ENCODE measurements at places on chromosomes 1 and 21.

DNA sequence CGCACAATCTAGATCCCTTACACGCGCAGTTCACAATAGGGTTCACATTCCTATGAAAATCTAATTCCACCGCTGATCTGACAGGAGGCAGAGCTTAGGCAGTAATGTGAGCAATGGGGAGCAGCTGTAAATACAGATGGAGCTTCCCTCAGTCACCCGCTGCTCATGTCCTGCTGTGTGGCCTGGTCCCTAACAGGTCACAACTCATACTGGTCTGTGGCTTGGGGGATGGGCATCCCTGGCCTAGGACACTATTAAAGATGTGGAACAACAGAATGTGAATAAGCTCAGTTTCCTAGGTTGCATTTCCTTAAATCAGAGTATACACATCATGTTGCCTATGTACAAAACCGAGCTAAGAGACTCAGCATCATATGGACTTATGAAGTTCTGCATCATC, 16.2 kb downstream of the IFI44 start:
- DNase-seq = no peak

DNA sequence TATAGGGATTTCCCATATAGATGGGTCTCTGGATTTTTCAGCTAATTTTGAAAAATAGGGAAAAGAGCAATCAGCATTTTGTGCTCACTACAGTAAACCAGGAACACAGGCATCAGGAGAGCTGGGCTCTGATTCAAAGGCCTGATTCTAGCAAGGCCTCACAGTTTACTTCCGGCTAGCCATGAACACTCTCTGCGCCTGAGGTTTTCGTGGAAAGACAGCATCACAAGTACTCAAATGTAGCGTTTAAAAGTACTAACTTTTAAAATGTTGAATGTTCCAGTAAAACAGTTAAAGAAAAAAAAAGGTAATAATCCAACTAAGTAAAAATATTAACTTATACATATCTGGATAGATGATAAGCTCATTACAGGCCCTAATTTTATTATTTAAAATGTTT, 120.6 kb downstream of the SLC45A1 start:
- no peak for DNase-seq

- DNase-seq = no peak
These were observed 20.2 kb downstream of the DESI2 start for GRCh38 chr1:244672946-244673682.

GRCh38 chr1:98044766-98045165, 123.9 kb upstream of the DPYD start:
- no peak for DNase-seq

- no peak for DNase-seq
These were observed 20.2 kb downstream of the MACO1 start for GRCh38 chr1:25450891-25451290.

GRCh38 chr1:91768120-91768519, 117.8 kb downstream of the TGFBR3 start:
- no peak for DNase-seq

GRCh38 chr21:28426545-28426944, 566.1 kb downstream of the LTN1 start:
- no peak for DNase-seq

DNA sequence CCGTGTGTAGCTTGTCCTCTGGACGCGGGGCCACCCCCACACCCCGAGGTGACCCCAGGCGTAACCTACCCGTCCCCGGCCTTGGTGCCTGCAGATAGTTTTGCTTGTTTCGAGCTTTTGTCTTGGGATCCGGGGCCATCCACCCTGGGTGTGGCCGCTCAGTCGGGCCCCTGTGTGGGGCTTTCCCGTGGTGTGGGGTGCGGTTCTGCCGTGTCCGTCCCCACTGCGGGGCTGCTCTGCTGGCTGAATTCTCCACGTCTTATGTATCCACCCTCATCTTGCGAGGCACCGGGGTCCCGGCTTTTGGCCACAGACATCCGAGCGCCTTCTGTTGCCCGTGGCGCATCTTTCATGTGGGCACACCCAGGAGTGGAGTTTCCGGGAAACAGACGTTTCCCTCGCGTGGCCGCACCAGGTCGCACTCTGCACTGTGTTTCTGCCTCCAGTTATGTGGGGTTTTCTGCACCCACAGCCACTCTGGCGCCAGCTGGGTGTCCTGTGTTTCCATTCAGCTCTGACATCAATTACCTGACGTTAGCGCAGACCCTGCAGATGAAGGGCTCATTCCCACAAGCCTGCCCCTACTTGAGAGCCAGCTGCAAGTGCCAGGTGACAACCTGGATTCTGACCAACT, 64.9 kb downstream of the PRKCZ start:
- DNase-seq = no peak

Data from stimulated activated CD8-positive, alpha-beta memory T cell treated with anti-CD3 and anti-CD28 coated beads, Interleukin-7, amount 100 ng/mL, for 1 hour (primary cell).